ENCODE measurements at places on chromosomes 6 and 20.
A peak's percentile ranks its signal among the peaks of the same experiment; 100 is the strongest.

DNA sequence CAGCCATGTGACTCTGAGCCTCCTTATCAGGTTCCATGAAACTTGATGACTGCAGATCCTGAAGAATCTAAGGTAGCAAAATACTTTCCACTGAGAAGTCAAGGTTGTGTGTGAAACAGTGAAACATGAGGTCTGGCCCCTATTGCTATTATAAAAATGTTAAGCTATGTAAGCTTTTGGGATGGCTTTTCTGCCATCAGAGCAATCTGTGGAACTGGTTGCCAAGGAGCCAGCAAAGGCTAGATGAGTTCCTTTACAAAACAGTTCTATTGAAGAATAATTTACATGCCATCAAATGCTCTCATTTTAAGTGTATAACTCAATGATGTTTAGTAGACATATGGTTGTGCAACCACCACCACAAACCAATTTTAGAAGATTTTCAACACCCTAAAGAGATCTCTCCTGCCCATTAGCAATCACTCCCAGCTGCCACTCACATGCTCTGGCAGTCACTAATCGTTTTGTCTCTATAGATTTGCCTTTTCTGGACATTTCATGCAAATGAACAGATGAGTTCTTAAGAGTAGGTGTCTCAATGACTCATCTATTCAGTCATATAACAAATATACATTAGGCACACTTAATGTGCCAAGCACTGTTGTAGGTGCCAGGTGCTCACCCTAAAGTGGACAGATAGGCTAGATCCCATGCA lies 19.9 kb upstream of the MEP1A start:
- DNase-seq = no peak

- DNase-seq = no peak
These were observed 59.6 kb upstream of the AFDN start for GRCh38 chr6:167766986-167767714.

DNA sequence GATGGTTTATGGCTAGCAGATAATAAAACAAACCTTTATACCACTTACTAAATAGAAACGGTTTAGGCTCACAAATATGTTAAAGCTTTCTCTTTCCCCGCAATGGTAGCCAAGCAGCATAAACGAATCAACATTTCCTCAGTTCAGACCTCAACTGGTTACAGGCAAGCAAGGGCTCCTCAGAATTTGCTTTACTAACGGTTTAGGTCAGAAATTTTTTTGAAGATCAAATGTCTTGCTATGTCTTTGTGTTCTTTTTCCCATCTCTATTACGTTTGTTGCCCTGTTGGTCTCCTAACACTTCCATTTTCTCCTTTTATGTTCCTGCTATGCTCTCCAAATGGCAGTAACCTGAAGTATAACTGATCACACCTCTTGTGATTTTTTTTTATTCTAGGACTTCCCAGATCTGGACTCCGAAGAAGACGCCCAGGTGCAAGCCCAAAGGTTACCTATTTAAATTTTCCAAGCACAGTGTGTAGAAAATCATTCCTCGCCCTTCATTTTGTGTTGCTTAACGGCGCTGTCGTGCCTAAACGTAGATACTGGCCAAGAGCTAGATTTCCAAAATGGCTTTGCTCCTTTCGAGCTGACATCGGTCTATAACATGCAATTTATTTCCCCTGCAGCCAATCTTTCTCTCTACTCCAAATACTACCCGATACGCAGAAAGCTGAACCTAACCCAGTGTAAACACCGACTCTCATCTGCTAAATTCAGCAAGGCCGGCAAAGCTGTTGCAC lies 717 bp upstream of the ASF1A start:
- DNase-seq = no peak

DNA sequence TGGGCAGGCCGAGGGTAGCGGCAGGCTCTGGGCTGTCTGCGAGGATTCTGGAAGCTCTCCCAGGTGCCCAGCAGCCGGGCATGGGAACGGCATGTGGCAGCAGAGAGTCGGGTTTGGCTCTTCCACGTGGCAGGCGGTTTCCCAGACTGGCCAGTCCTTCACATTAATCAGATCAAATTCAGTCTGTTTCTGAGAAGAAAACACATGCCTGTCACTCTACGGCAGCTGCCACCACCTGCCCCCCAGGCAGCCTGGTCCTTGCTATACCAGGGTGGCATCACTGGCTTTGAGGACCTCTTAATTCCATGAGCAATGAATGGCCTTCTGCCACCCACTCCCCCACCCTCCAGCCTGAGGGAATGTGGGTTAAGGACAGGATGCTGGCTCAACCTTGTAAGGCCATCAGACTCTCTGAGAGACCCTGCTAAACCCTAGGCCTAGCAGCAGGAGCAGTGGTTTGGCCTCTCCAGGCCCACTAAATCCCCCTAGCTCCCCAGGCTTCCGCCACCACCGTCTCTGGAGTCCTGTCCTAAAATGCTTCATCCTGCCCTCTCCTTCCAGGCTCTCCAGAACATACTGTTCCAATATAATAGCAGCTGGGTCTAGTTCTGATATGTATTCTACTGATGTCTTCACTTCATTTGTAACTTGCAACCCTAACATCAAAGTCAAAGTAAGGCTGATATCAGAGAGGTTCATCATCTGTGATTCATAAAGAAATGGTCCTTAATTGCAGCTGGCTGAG lies 47.8 kb downstream of the PLCG1 start:
- no peak for DNase-seq

DNA sequence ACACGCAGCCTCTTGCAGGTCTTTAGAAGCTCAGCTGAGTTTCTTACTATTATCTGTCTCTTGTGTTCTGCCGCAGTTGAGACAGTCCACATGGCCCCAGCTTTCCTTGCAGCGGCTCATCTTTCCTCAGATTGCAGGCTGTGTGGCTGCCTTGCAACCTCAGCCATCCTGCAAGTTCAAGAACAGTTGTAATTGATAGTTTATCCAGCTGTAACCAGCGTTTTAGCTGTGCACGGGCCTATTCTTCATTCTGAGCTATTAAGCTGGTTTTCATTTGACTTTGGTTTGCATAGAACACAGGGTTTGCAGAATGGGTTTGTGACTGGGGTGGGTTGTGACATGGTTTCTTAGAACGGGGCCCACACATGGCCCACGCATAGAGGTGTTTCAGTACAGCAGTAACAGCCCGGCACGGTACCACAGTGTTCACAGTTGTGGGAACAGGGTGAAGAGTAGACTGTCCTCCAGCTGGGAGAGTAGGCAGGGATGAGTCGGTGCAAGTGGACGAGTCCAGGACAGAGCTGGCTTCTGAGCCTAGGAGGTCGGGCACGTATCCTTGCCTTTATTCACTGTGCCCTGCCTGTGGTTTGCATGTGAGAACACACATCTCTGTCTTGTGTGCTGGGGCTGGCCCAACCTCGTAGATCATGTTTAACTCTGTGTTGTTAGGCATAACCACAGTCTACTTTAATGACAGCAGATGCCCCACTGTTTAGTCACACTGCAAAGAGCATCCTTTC lies 89.2 kb downstream of the RPP40 start:
- peak; percentile 31 for DNase-seq

DNA sequence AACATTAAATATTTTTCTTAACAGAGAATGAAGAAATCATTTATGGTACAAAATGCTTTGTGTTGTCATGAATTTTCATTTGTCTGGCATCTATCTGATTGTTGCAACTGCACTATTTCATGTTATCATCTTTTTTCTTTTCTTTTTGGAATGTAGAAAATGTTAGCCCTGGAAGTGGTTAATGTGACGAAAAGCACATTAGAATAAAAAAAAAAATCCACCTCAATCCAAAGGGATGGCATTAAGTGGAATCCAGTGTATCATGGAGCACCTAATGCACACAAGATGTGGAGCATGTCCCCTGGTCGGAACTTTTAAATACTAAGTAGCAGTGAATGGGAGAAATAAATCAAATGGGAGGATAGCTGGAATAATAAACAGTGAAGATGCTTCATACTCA lies 172.9 kb upstream of the MCHR2 start:
- peak; percentile 47 for DNase-seq

- no peak for DNase-seq
These were observed 544 bp upstream of the ACAT2 start for GRCh38 chr6:159761129-159761872.

- DNase-seq = no peak
These were observed 9.3 kb downstream of the TRAPPC3L start for GRCh38 chr6:116536216-116536621.

- no peak for DNase-seq
These were observed 2.4 kb downstream of the SLC29A1 start for GRCh38 chr6:44225579-44226325.

GRCh38 chr20:10594296-10594868 lies 79.4 kb downstream of the JAG1 start:
- no peak for DNase-seq

- DNase-seq = no peak
These were observed 75.4 kb upstream of the FRMD1 start for GRCh38 chr6:168154263-168154917.

- DNase-seq = no peak
These were observed 36.4 kb upstream of the MYB start for GRCh38 chr6:135144673-135145062.

DNA sequence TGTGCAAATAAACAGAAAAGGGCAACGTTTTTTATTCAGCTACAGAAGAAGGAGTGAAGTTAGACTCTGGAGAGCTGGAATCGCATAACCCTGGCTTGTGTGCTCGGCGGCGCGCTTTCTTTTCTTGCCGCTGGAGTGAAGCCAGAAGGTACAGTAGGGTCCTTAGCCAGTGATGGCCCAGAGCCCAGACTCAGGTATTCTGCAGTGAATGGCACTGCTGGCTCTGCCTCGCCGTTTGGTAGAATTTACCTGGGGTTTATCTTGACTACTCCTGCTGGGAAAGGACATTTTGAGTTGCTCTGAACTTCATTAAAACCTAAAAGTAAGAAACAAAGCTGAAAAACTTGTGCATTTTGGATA lies 56.9 kb upstream of the TIAM2 start:
- DNase-seq = no peak

DNA sequence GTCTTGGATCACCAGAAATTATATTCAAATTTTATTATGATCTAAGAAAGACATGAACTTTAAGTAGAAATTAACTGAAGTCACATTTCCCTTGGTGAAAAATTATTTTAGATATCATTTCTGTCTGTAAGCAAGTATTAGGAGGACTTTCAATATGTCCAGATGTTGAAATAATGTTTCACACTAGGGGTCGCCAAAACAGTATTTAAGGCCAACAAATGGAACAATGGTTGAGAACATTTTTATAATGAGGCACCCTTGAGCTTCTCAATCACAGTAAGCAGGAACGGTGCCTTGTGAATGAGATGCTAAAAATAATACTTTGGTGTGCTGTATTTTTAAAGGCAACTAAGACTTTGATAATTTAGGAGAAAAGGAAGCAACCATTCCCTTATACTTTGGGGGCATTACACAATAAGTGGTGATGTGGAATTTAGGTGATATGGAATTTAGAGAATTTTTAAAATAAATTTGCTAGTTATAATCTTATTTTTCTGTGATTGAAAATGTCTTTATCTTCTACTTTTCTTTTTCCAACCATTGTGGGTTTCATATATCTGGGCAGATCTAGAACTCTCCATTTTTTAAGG lies 9.6 kb upstream of the SF3B5 start:
- no peak for DNase-seq

Data from GM04503 (cell line).